Spleen (tissue), 13 donors: ENCODE measurements at places on chromosomes 12 and 14. TPM values are rescaled to one million over a fixed set of nuclear protein-coding genes. Genes with fewer than 3 reads are reported as not detected.

Gene GNB3
- 2.7 TPM for total RNA-seq

Gene CCDC196
- total RNA-seq: not detected

- H3K27me3 ChIP-seq: no peaks in the 10 kb centered on the region
- no peaks in the 10 kb centered on the region for H3K4me1 ChIP-seq
- no peak overlapping the region for H3K27ac ChIP-seq
- no peak for DNase-seq
- no peak overlapping the region for H3K4me3 ChIP-seq
- no peaks in the 10 kb centered on the region for H3K36me3 ChIP-seq
These were observed 17.4 kb downstream of the EGLN3 start for GRCh38 chr14:33933386-33933933.

DNA sequence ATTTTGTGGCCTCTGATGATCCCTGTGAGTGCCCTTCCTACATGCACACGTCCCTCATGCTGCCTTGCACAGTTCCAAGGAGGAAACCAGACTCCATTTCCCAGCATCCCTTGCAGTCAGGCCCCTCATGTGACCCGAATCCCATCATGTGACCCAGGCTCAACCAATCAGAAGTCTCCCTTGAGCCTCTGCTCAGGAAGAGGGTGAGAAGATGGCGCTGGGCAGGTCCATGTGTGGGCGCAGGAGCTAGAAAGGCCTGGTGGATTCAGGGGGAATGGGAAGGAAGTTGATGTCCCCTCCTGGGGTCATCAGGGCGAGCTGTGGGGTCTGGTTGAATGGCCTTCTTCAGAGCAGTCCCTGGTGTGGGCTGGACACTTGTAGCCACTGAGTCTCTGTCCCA is 240.5 kb downstream of the ADGRD1 start:
- no peak overlapping the region for H3K27ac ChIP-seq
- H3K27me3 ChIP-seq: no peaks in the 10 kb centered on the region
- no peaks in the 10 kb centered on the region for H3K4me1 ChIP-seq
- no peak for DNase-seq

Gene RILPL1
- 13.6 TPM for total RNA-seq

Gene CEP170B
- total RNA-seq: 7.9 TPM

DNA sequence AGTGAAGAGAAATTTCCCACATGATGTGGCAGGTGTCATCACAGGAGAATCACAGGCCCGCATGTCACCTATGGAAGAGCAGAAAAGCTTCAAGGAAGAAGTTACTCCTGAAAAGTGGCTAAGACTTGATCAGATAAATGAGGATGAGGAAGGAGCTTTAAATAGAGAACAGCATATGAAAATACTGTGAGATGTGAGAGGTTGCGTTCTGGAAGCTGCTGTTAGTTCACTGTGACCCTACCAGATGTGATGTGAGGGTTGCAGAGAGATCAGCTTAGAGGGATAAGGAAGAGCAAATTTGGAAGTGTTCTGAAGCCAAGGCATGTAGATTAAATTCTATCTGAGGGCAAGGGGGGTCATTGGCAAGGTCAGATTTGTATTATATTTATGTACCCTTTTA is 17.1 kb downstream of the ERP27 start:
- H3K27me3 ChIP-seq: no peaks in the 10 kb centered on the region
- no peak overlapping the region for H3K4me3 ChIP-seq
- peak overlapping the region; percentile 49 for H3K27ac ChIP-seq
- H3K36me3 ChIP-seq: peaks cover 51% of the 10 kb centered on the region
- no peak for DNase-seq

GRCh38 chr12:122836027-122836921 is 1.0 kb downstream of the HIP1R start:
- H3K27me3 ChIP-seq: peaks cover 7% of the 10 kb centered on the region
- no peaks in the 10 kb centered on the region for H3K36me3 ChIP-seq

DNA sequence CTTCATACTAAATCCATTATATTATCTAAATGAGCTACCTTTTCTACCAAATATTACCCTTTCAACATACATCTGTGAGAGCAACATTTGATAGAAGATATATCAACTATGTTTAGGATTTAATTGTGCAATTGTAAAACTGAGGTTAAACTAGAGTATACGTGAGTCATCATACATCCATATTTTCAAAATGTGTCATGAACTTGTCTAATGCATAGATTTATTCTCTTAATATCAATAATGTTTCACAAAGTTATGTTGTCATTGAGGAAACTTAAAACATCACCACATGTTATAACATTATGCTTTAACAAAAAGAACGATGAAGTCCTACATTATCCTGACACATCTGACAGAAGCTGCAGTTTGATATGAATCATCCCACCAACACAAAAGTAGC is 645.5 kb upstream of the NOVA1 start:
- no peaks in the 10 kb centered on the region for H3K4me1 ChIP-seq
- no peaks in the 10 kb centered on the region for H3K27me3 ChIP-seq
- H3K36me3 ChIP-seq: no peaks in the 10 kb centered on the region
- no peak overlapping the region for H3K4me3 ChIP-seq
- no peak overlapping the region for H3K27ac ChIP-seq
